ENCODE measurements at places on chromosomes 4 and X.

GRCh38 chr4:55154290-55154880 is 29.0 kb upstream of the KDR start:
- DNase-seq = no peak

DNA sequence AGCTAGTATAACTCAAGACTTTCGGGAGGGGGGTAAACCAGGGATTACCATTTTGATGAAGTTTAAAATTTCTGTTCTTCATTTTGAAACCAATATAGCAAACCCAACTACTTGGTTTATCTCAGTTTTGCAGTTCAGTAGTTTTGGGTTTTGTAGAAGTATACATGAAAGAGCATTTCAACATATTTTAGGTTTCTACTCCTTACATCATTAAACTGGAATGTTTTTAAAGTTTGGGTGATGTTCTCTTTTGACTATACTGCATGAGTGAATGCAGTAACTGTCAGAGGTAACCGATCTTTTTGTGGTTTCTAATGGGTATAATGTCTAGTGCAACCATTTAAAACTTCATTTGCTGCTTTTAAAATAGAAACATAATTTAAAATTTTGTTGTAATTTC is 248.3 kb upstream of the MAD2L1 start:
- no peak for DNase-seq

DNA sequence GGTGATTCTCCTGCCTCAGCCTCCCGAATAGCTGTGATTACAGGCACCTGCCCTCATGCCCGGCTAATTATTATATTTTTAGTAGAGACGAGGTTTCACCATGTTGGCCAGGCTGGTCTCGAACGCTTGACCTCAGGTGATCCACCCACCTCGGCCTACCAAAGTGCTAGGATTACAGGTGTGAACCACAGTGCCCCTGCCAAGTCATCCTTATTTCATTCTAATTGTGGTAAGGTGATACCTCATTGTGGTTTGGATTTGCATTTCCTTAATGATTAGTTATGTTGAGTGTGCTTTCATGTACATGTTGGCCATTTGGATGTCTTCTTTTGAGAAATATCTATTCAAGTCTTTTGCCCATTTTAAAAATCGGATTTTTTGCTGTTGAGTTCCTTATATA is 93.0 kb downstream of the USP9X start:
- peak; percentile 30 for DNase-seq

GRCh38 chr4:79578606-79579005 is 170.6 kb upstream of the GK2 start:
- DNase-seq = no peak

GRCh38 chr4:54560513-54560912 is 97.2 kb upstream of the KIT start:
- no peak for DNase-seq

GRCh38 chrX:119617517-119618164 is 11.4 kb upstream of the NKRF start:
- no peak for DNase-seq

DNA sequence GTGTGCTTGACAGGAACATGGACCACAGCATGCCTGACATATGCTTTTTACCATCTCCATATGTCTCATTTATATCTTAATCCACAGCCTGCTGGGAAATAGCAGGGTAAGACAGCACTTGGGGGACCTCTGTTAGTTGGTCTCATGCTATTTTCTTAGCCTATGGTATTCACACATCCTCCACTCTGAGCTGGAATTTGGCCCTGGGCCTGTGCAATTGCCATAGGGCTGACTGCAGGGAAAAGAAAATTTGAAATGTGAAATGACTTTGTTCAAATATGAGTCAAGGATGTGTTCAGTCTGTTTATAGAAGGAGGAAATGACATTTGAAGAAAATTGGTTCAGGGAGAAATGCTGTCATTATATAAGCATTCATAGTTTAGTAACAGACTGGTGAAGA is 9.6 kb upstream of the MAP7D3 start:
- DNase-seq = no peak

GRCh38 chrX:39643550-39643949 is 454.2 kb downstream of the BCOR start:
- DNase-seq = no peak

DNA sequence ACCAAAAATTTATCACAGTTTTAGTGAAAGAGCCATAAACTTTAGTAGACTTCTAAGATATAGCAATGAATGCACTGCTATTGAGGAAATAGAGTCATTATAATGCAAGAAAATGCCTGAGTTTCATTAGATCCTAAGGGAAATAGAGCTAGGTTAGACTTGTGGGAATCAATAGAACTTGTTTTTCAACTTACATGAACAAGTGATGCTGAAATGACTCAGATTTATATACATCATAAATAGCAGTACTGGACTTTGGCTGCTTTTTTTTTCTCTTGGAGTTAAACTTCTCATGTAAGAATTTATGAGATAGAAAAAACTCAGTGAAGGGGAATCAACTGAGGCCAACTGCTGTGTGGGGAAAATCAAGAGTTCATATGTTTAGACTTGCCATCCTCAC is 216.5 kb upstream of the AADAT start:
- DNase-seq = no peak

DNA sequence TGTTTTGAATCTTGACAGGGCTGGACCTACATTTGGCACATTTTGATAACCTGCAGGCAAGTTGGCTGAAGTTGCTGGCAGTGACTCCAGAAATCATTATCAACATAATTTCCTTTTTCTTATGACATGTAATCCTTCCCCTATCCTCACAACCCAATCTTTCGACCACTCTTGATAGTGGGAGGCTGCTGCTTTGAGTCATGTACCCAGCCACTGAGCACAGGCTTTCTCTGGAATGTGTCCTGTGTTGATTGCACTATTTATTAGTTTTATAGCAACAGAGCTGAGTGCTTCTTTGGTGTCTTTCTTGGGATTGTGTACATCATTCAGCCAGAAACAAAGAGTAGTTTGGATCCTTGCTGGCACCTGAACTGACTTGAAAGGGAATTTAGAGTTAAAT is 183.1 kb upstream of the LEF1 start:
- DNase-seq = no peak

- DNase-seq = no peak
Observed at GRCh38 chrX:1111601-1112300, 100.7 kb downstream of the CRLF2 start.
